ENCODE measurements at places on chromosomes 2 and 18.

- no peak for DNase-seq
These were observed 16.6 kb downstream of the LRP2 start for GRCh38 chr2:169345486-169346437.

DNA sequence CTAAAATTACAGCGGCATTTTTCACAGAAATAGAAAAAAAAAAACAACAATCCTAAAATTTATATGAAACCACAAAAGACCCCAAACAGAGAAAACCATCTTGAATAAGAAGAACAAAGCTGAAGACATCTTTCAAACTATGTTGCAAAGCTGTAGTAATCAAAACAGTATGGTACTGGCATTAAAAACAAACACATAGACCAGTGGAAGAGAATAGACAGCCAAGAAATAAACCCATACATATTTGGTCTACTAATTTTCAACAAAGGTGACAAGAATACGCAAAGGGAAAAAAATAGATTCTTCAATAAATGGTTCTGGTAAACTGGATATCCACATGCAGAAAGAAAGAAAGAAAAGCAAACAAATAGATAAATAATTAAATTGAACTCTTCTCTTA is 9.0 kb upstream of the CCDC150 start:
- DNase-seq = no peak

GRCh38 chr18:60448487-60449267 is 76.1 kb upstream of the MC4R start:
- no peak for DNase-seq

GRCh38 chr2:25341011-25341727 is 556 bp downstream of the DNMT3A start:
- DNase-seq = no peak

GRCh38 chr2:78068808-78069207 is 546.6 kb upstream of the LRRTM4 start:
- no peak for DNase-seq

GRCh38 chr2:74290466-74291217 is 52.6 kb downstream of the SLC4A5 start:
- no peak for DNase-seq
